ENCODE measurements at places on chromosomes 13 and 19. TPM values are rescaled to one million over a fixed set of nuclear protein-coding genes. Genes with fewer than 3 reads are reported as not detected.

The DACH1 gene
- 10.4 TPM for total RNA-seq

The ZNF606 gene
- 23.0 TPM for total RNA-seq

The ZNF83 gene
- total RNA-seq = 90.4 TPM

The ANKRD24 gene
- 0.72 TPM for total RNA-seq

The PTH2 gene
- not detected for total RNA-seq

The CYP4F2 gene
- 0.31 TPM for total RNA-seq

The CNMD gene
- total RNA-seq = not detected

The C13orf42 gene
- not detected for total RNA-seq

The LRRC63 gene
- 0.31 TPM for total RNA-seq

The RUVBL2 gene
- total RNA-seq = 57.0 TPM

The IZUMO2 gene
- total RNA-seq = not detected

The RXFP2 gene
- 0.09 TPM for total RNA-seq

The HDGFL2 gene
- total RNA-seq = 37.8 TPM

The IL4I1 gene
- 12.8 TPM for total RNA-seq

All from kidney (tissue), 22 donors.